Brain pericyte (primary cell): ENCODE measurements at places on chromosomes 1 and 21.

- DNase-seq, result no peak
Observed at GRCh38 chr1:47533793-47534328, 96.0 kb downstream of the FOXD2 start.

GRCh38 chr1:229339520-229339919 is 3.3 kb downstream of the CCSAP start:
- no peak for DNase-seq

DNA sequence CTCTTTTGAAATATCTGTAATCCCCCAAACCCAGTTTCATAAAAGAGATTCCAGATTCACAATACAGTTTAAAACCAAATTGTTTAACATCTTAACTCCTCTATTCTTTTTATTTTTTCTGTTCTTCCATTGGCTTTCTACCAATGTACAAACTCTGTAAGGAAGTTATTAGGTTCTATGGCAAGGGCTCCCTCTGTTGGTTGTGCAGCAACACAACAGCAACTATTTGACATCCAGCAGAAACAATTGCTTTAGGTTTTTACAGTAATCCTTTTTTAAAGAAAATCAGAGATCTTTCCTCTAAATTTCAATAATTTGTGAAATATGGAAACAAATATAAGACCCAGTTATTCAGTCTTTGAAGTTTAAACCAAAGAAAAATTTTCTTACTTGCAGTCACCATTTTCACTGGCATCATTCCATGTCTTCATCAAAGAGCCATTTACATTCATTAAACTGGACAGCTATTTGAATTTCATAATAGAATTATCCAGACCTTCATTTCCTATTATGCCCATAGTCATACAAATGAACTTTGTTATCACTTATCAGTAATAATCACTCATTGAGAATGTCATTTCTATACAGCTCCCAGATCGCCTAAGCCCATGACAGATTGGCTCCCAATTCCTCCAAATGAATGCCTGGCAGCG is 46.5 kb upstream of the RNF11 start:
- peak; percentile 8 for DNase-seq

- no peak for DNase-seq
Observed at GRCh38 chr1:995665-996633, 3.9 kb downstream of the HES4 start.
